MG63 (cell line): ENCODE measurements at places on chromosomes 7 and 10. TPM values are rescaled to one million over a fixed set of nuclear protein-coding genes. Genes with fewer than 3 reads are reported as not detected.

The CTAGE8 gene
- 0.57 TPM in 1 of 2 replicates, not detected in the other for total RNA-seq

The HTR5A gene
- not detected in 2 replicates for total RNA-seq

GRCh38 chr10:44289125-44289524, 95.8 kb downstream of the CXCL12 start:
- no peak for DNase-seq

The HKDC1 gene
- 0.20 TPM in 1 of 2 replicates, not detected in the other for total RNA-seq

DNA sequence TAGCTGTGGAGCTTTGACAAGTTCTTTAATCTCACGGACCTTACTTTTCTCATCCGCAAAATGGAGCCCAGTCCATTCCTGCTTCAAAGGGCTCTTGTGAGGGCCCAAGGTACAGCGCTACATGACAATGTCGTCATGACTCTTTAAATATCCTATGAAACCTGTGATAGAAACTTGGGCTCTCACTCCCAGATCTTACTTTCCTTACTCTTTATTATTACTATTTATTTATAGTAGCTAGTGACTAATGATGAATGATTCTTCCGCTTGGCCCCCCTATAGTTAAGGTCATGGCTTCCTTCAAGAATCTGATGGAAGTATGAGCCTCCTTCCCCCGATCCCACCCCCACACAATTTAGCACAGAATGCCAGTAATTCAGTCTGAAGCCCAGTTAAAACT, 41.9 kb downstream of the RBM20 start:
- peak; percentile 28 for DNase-seq

- DNase-seq, result no peak
These were observed 2.0 kb downstream of the DBNL start for GRCh38 chr7:44046321-44047061.

DNA sequence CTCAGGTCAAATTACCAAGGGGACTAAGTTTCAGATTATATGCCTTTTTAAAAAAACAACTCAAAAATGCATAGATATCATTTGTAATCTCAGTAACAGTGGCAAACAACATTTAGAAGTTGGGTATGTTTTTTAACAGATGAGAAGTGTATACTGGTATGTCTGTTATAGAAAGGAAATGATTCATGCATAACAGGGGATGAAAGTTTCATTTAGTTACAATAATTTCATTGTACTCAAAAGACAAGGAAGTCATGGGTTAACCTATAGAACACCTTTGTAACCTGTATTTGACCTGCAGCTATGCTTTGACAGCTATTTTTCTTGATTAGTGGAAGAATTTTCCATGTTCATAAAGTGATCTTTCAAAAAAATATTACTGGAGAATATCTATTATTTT, 35.4 kb upstream of the FAM133B start:
- DNase-seq, result no peak

The TMEM26 gene
- total RNA-seq, result 0.25 TPM in 1 of 2 replicates, not detected in the other

DNA sequence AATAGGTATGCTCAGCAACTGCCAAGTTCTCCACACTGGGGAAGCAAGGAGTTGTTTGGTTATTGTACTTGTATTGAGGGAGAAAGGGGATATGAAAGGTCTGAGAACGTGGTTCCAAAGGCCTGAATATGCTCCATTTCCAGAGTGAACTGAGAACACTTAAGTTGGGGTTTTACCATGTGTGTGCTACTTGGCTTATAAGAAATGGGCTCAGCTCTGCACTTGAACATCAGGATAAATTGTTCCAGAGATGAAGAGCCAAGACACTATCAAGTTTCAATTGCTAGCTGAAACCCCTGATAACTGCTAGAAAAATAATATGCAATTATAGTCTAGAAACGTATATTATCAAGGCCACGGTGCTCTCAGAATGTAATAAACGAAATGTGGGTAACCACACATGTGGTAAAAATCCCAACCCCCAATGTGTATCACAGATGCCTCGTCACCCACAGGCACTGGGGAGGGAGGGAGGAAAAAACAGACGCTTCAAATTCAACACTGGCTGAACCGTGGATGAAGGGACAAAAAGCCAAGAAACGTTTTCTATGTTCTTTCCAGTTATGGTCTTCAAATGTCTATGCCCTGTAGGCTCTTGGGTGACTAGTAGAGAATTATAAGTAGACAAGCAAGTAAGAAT, 16.3 kb downstream of the ELMO1 start:
- no peak for DNase-seq

- no peak for DNase-seq
These were observed 5.3 kb downstream of the CLDN15 start for GRCh38 chr7:101232141-101232850.

DNA sequence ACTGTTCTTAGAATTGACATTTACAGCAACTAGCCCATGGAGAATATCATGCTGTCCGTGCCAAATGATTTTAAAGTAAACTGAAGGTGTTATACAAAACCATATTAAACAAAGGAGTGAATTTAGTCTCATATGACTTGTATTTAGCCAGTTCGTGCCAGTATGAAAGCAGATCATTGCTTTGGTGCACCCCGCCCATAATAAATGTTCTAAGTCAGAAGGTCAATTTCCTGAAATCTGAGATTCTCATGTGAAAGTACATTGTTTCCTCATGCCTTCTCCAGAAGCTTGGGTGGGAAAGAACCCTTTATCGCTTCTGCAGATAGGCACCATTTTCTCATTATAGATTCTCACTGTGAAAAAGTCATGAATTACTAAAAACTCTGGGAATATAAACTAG, 106.4 kb downstream of the CAMK1D start:
- no peak for DNase-seq

- peak; percentile 14 for DNase-seq
These were observed 143.1 kb downstream of the GNAI1 start for GRCh38 chr7:80277434-80278427.

- no peak for DNase-seq
These were observed 3.5 kb downstream of the BMI1 start for GRCh38 chr10:22324413-22324812.

DNA sequence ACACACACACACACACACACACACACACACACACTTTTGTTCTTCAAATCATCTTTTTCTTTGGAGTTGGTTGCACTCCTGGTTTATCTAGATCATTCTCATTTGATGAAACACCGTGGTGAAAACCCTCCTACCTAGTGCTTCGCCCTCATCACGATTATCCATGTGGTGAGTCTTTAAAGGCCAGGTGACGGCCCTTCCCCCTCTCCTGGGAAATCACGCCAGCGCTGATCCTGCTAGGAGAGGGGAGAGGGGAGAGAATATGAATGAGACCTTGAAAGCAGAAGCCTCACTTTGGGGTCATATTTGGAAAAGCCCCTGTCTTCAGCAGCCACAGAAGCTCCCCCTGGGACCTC, 103.9 kb upstream of the LRRC4 start:
- DNase-seq, result no peak

- DNase-seq, result no peak
These were observed 115.5 kb downstream of the LMBR1 start for GRCh38 chr7:156777364-156778069.

GRCh38 chr10:131724891-131725580, 175.8 kb upstream of the PPP2R2D start:
- no peak for DNase-seq

GRCh38 chr7:2757904-2758672, 70.1 kb downstream of the AMZ1 start:
- peak; percentile 72 for DNase-seq

The SPDYE8 gene
- not detected in 2 replicates for total RNA-seq

DNA sequence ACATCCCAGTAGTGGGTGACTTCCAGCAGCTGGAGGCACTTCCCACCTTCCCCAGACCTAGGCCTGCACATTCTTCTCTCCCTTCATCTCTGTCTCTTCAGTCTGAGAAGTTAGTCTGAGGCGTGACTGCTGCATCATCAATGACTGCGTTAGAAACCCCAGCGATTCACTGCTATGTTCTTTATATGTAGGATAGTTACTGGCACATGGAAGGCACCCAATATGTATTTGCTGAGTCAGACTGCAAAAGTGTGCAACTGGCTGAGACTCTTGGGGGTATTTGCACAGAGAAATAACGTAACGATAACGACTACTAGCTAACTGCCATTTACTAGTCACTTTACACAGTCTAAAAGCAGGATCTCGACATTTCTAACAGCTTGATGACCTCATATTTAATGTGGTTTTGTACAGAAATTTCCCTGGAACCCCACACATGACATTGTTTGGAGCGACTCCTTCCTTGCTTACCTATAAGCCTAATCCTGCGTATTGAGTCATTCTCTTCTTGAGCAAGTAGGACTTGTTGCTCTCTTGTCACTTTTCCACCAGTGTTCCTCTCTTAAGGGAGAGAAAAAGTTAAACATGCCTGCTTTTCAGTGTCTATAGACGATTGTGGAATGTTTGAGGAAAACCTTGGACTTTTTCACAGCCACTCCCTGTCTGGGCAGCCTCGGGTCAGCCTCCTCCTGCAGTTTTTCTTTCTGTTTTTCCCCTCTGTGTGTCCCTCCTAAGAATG, 45.5 kb downstream of the THNSL1 start:
- peak; percentile 9 for DNase-seq

DNA sequence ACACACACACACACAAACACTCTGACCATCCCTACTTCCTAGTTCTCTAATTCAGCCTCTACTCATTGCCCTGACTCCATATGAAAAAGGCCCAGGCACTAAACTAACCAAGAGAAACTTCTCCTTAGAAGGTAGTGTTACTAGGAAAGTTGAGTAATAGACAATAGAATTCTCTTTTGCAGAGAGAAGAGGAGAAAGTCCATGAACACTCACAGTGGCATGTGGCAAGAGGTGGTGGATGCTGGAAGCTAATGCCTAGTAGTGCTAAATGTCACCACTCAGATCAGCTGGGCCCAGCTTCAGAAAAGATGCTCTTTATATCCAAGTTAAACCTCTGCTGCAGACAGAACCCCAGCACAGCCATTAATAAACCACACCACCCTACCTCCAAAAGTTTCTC, 58.2 kb downstream of the SORBS1 start:
- DNase-seq, result no peak

- no peak for DNase-seq
These were observed 176.5 kb downstream of the CSTF2T start for GRCh38 chr10:51522858-51523257.

GRCh38 chr10:35581655-35582054, 23.5 kb upstream of the GJD4 start:
- no peak for DNase-seq

- peak; percentile 84 for DNase-seq
These were observed 246.1 kb downstream of the KLF6 start for GRCh38 chr10:3538656-3539531.

GRCh38 chr7:135316648-135317313, 83.1 kb downstream of the STRA8 start:
- DNase-seq, result no peak

DNA sequence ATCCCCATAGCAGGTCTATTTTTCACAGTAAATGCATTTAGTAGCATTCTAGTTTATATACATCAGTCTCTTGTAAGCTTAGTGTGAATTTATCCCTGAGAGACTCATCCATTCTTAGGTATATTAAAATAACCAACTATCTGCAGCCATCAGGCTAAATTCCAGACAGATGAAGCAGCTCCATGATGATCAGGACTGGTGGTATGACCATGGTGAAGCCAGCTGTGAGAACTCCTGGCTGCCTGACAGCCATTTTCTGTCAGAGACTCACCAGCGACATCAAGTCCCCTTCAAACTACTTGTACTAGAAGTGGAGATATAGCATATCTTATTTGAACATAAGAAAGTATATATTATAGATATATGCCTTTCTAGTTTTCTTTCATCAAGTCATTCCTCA, 70.3 kb upstream of the GSDME start:
- peak; percentile 55 for DNase-seq

GRCh38 chr7:135712182-135712782, 15.7 kb downstream of the SLC13A4 start:
- peak; percentile 15 for DNase-seq

GRCh38 chr10:117899181-117899683, 147.5 kb downstream of the RAB11FIP2 start:
- DNase-seq, result no peak

GRCh38 chr7:55129541-55130394, 111.0 kb downstream of the EGFR start:
- peak; percentile 57 for DNase-seq

The DPYSL4 gene
- 16.5 and 22.3 TPM in 2 replicates for total RNA-seq

The CTAGE6 gene
- not detected in 2 replicates for total RNA-seq

The PNLIPRP1 gene
- not detected in 2 replicates for total RNA-seq

- DNase-seq, result no peak
These were observed 44.4 kb downstream of the ALOX5 start for GRCh38 chr10:45418417-45418848.

The HTRA1 gene
- 26.0 and 40.8 TPM in 2 replicates for total RNA-seq

- DNase-seq, result no peak
These were observed 171.0 kb upstream of the NEBL start for GRCh38 chr10:21068026-21068656.

GRCh38 chr7:95609277-95609971, 13.1 kb upstream of the PDK4 start:
- no peak for DNase-seq

DNA sequence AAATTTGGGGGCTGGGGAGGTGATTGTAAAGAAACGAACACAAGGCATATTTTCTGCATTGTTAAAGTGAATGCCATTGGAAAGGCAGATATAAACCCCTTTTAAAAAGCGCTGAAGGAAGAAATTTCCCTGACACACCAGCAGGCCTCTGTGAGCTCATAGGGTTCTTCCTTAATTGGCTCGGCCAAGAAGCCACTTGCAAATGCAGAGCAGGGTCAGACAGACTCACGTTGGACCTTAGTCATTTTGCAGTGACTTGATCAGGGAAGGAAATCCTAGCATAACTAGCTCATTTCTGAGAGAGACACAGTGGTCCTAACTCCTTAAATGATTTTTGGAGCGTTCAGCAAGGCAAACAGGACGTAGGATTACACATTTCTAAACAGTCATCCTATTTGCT, 1461.4 kb downstream of the GATA3 start:
- peak; percentile 9 for DNase-seq

DNA sequence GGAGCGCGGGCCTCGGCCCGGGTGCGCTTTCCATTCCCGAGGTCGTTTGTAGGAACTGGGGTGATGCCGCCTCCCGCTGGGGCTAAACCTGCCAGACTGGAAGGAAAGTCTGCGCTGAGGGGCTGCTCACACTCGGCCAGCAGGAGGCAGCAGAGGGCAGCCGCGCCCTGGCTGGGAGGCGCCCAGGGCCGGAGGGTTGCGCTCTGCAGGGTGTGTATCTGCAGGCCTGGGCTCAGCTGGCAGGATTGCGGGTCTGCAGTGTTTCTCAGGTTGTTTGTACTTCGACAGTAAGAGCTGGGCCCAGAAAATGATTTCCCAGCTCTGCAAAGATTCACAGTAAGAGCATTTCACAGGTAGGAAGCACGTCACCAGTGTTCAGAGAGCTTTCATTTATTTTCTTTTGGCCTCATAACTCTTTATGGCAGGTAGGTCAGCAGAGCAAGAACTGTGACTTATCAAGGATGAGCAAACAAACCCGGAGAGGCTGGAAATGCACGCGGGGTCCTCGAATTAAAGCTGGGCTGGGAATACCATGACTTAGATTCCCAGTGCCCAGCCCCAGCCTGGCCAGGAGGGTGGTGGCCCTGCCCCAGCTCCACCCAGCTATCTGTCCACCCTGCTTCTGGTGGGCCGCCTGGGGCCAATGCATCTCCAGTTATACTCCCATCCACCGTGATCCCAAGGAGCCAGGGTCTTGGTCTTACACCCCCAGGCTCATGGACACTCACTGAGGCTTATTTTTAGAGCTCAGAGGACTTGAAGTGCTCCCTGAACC, 15.2 kb upstream of the PPP2R2D start:
- DNase-seq, result peak; percentile 66
